ENCODE measurements at places on chromosomes 6 and 20.

- H3K27ac ChIP-seq: no peak overlapping the region
- DNase-seq: no peak
- no peaks in the 10 kb centered on the region for H3K36me3 ChIP-seq
- no peak overlapping the region for H3K4me3 ChIP-seq
- H3K4me1 ChIP-seq: no peaks in the 10 kb centered on the region
- H3K27me3 ChIP-seq: no peaks in the 10 kb centered on the region
These were observed 86.2 kb upstream of the SNAP25 start for GRCh38 chr20:10132387-10132786.

- H3K27me3 ChIP-seq: no peaks in the 10 kb centered on the region
- no peaks in the 10 kb centered on the region for H3K36me3 ChIP-seq
- H3K4me1 ChIP-seq: no peaks in the 10 kb centered on the region
- H3K4me3 ChIP-seq: no peak overlapping the region
- DNase-seq: no peak
These were observed 26.1 kb upstream of the TBC1D7 start for GRCh38 chr6:13354331-13355042.

- no peak overlapping the region for H3K4me3 ChIP-seq
- no peaks in the 10 kb centered on the region for H3K36me3 ChIP-seq
- no peak overlapping the region for H3K27ac ChIP-seq
- DNase-seq: peak; percentile 9
- H3K27me3 ChIP-seq: no peaks in the 10 kb centered on the region
- H3K4me1 ChIP-seq: no peaks in the 10 kb centered on the region
These were observed 172.4 kb downstream of the ADGB start for GRCh38 chr6:146770965-146771735.

DNA sequence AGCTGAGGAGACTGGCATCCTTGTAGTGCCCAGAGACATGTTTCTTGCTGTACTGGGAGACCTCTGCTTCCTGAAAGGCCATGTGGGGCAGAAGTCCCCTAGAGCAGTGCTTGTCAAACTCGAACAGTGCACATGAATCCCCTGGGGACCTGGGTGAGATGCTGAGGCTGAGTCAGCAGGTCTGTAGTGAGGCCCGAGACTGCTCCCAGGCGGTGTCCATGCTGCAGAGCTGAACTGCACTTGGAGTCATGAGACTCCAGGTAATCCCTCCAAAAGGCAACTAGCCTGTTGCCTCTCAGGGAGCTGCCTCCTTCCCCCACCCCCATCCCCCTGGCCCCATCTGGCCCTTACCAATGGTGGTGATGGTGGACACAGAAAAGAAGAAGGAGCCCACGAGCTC, 3.7 kb downstream of the KCNK17 start:
- no peak overlapping the region for H3K27ac ChIP-seq
- DNase-seq: no peak
- no peak overlapping the region for H3K4me3 ChIP-seq
- no peaks in the 10 kb centered on the region for H3K4me1 ChIP-seq
- no peaks in the 10 kb centered on the region for H3K27me3 ChIP-seq
- no peaks in the 10 kb centered on the region for H3K36me3 ChIP-seq

- H3K4me1 ChIP-seq: no peaks in the 10 kb centered on the region
- H3K27ac ChIP-seq: no peak overlapping the region
- H3K36me3 ChIP-seq: no peaks in the 10 kb centered on the region
- DNase-seq: no peak
- no peak overlapping the region for H3K4me3 ChIP-seq
These were observed 18.3 kb upstream of the GTSF1L start for GRCh38 chr20:43744966-43745730.

GRCh38 chr6:111556004-111556403, 49.7 kb downstream of the TRAF3IP2 start:
- DNase-seq: peak; percentile 25
- no peaks in the 10 kb centered on the region for H3K27me3 ChIP-seq
- H3K4me1 ChIP-seq: peaks cover 24% of the 10 kb centered on the region
- H3K27ac ChIP-seq: peak overlapping the region; percentile 53
- H3K36me3 ChIP-seq: peaks cover 6% of the 10 kb centered on the region

GRCh38 chr6:158211273-158212055, 43.3 kb downstream of the GTF2H5 start:
- H3K27me3 ChIP-seq: no peaks in the 10 kb centered on the region
- no peaks in the 10 kb centered on the region for H3K4me1 ChIP-seq
- no peak for DNase-seq
- H3K36me3 ChIP-seq: no peaks in the 10 kb centered on the region
- H3K27ac ChIP-seq: no peak overlapping the region

DNA sequence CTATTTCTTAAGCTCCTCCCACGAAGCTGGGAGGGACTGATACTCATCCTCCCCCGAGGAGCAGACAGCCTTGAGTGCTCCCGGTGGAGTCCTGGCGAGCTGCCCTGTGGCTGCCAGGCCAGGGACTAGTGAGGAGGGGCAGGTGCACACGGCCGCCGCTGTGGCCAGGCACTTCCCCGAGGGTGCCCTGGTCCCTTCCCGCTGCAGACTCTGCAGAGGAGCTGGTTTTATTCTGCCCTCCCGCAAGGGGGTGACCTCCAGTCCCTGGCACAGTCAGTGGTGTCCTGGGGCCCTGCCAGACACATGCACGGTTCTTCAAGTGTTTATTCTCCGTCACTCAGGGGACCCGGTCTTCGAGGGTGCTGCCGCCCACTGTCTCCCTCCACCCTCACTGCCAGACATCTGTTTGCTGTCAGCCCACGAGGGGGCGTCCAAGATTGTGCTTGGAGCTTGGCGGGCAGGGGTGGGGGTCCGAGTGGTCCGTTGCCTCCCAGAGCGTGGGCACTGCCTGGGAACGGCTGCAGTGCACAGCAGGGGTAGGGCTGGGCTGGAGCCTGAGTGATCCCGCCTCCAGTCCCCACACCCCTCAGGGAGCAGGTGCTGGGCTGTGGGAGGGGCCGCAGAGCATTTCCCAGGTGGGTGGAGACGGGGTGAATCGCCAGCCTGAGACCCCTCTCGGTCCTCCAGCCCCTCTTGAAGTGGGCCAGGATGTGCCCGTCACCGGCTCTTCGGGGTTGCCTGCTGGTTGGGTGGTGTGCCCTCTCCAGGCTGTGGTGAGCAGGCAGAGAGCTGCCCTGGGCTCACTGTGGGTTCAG, 3.1 kb upstream of the CABLES2 start:
- H3K27me3 ChIP-seq: no peaks in the 10 kb centered on the region
- no peaks in the 10 kb centered on the region for H3K36me3 ChIP-seq
- H3K4me3 ChIP-seq: no peak overlapping the region
- H3K4me1 ChIP-seq: peaks cover 10% of the 10 kb centered on the region
- H3K27ac ChIP-seq: no peak overlapping the region

GRCh38 chr20:39893003-39893685, 795.9 kb downstream of the MAFB start:
- H3K27me3 ChIP-seq: no peaks in the 10 kb centered on the region
- H3K27ac ChIP-seq: no peak overlapping the region
- H3K4me1 ChIP-seq: no peaks in the 10 kb centered on the region
- no peaks in the 10 kb centered on the region for H3K36me3 ChIP-seq
- DNase-seq: no peak
- no peak overlapping the region for H3K4me3 ChIP-seq

- H3K4me1 ChIP-seq: no peaks in the 10 kb centered on the region
- DNase-seq: peak; percentile 60
- no peak overlapping the region for H3K27ac ChIP-seq
- H3K36me3 ChIP-seq: no peaks in the 10 kb centered on the region
- H3K27me3 ChIP-seq: no peaks in the 10 kb centered on the region
These were observed 34.7 kb downstream of the SUN5 start for GRCh38 chr20:32969356-32970114.

DNA sequence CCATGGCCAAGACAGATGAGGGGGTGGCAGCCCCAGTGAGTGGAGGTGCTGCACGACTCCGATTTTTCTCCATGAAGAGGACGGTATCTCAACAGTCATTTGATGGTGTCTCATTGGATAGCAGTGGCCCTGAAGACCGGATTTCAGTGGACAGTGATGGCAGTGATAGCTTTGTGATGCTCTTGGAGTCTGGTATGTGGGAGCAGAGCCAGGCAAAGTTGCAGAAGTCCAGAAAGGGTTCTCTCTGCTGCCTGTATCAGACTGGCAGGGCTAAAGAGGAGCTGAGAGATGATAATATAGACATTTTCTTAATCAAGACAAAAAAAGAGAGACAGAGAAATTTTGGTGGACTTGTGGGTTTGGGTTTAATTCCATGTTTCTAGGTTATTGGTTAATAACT, 23.8 kb downstream of the TAF11 start:
- H3K27ac ChIP-seq: no peak overlapping the region
- H3K4me3 ChIP-seq: no peak overlapping the region
- H3K4me1 ChIP-seq: no peaks in the 10 kb centered on the region
- no peaks in the 10 kb centered on the region for H3K27me3 ChIP-seq

DNA sequence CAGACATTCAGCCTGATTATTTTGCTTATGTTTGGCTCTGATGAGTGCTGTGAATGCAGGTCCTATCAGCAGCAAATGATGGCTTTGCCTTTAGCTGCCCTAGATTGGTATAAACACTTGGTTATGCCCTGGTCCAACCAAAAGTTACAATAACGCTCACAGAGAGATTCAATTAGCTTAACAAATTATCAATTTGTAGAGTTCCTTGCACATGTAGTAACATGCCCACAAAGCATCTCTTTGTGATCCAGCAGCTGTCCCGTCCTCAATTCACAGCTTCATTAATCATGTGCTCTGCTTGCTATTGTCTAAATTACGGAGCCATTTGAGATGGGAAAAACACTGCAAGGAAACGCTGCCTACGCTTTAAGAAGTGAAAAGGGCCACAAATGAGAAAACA, 457.9 kb downstream of the HDGFL1 start:
- H3K4me3 ChIP-seq: no peak overlapping the region
- H3K27me3 ChIP-seq: no peaks in the 10 kb centered on the region
- DNase-seq: no peak

GRCh38 chr20:49729780-49730179, 16.1 kb upstream of the B4GALT5 start:
- H3K36me3 ChIP-seq: no peaks in the 10 kb centered on the region
- H3K4me1 ChIP-seq: peaks cover 2% of the 10 kb centered on the region
- H3K27me3 ChIP-seq: no peaks in the 10 kb centered on the region
- H3K4me3 ChIP-seq: no peak overlapping the region
- no peak for DNase-seq

DNA sequence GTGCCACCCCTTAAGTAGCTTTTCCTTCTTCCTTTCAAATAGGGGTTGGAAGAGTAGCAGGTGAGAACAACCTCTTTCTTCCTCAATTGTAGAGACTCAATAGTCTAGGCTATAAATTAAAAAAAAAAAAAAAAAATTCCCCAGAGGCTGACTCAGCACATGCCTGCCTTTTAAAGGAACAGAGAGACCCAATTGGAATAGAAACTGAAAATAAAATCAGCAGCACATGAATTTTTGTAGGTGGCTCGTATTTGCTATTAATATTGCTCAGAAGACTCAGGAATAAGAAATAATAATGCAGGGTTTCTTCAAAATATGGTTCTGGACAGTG, 19.3 kb downstream of the TOP1 start:
- H3K4me3 ChIP-seq: peak overlapping the region; percentile 55
- peak overlapping the region; percentile 24 for H3K27ac ChIP-seq
- H3K27me3 ChIP-seq: no peaks in the 10 kb centered on the region
- no peaks in the 10 kb centered on the region for H3K36me3 ChIP-seq
- H3K4me1 ChIP-seq: peaks cover 8% of the 10 kb centered on the region

DNA sequence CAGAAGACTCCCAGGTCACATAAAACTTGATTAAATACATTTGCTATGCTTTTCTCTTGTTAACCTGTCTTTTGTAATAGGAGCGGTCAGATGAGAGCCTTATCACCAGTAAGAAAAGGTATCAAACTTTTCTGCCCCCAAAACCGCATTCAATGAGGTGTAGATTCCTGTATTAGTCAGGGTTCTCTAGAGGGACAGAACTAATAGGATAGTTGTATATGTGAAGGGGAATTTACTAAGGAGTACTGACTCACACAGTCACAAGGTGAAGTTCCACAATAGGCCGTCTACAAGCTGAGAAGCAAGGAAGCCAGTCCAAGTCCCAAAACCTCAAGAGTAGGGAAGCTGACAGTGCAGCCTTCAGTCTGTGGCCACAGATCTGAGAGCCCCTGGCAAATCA, 32.7 kb downstream of the PTPRK start:
- no peaks in the 10 kb centered on the region for H3K27me3 ChIP-seq
- no peak overlapping the region for H3K4me3 ChIP-seq
- no peak for DNase-seq
- H3K4me1 ChIP-seq: no peaks in the 10 kb centered on the region
- H3K27ac ChIP-seq: no peak overlapping the region
- H3K36me3 ChIP-seq: no peaks in the 10 kb centered on the region

GRCh38 chr6:117074672-117075071, 190.7 kb upstream of the VGLL2 start:
- H3K27ac ChIP-seq: no peak overlapping the region
- no peaks in the 10 kb centered on the region for H3K27me3 ChIP-seq
- no peak overlapping the region for H3K4me3 ChIP-seq
- no peak for DNase-seq

- H3K27me3 ChIP-seq: no peaks in the 10 kb centered on the region
- no peak overlapping the region for H3K27ac ChIP-seq
- no peak overlapping the region for H3K4me3 ChIP-seq
- DNase-seq: no peak
- H3K36me3 ChIP-seq: no peaks in the 10 kb centered on the region
- no peaks in the 10 kb centered on the region for H3K4me1 ChIP-seq
These were observed 14.8 kb upstream of the CEP162 start for GRCh38 chr6:84242265-84242664.

GRCh38 chr6:6543181-6543879, 45.2 kb upstream of the LY86 start:
- no peak overlapping the region for H3K4me3 ChIP-seq
- H3K4me1 ChIP-seq: peaks cover 6% of the 10 kb centered on the region
- no peak overlapping the region for H3K27ac ChIP-seq
- no peaks in the 10 kb centered on the region for H3K36me3 ChIP-seq
- H3K27me3 ChIP-seq: no peaks in the 10 kb centered on the region

DNA sequence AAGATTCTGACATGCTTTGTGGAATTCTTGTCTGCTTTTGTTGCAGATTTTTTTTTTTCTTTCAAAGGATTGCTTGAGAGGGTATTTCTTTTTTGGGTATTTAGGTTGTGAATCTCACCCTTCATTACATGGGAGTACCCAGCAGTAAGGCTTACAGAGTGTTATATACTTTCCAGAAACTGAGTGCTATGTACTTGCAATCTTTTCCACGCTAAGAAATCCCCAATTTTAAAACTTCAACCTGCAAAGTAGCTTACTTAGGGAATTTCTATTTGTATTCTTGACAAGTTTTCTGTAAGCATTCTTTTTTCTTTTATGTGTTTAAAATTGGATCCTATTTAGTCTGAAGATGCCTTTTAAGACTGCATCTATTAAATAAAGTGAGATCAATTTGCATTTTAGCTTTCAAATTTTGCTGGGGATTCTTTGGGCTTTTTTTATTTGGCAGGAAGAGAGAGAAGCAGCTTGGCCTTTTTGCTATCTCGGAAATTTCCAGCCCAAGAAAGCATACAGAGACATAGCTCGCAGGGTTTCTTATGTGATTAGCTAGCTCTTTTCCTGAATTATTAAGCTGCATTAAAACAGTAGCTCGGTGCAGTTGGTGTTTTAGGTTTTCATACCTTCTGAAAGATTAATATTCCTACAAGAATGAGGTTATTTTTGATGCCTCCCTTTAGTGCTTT, 42.6 kb downstream of the KCNS1 start:
- DNase-seq: no peak
- H3K36me3 ChIP-seq: peaks cover 10% of the 10 kb centered on the region
- peaks cover 3% of the 10 kb centered on the region for H3K4me1 ChIP-seq

All from ascending aorta (tissue), 2 donors.